Stimulated activated CD4-positive, alpha-beta T cell treated with anti-CD3 and anti-CD28 coated beads, Interleukin-15, amount 100 ng/mL, for 48 hours (primary cell): ENCODE measurements at places on chromosomes 5 and 9.

GRCh38 chr5:9766581-9766980 is 136.4 kb upstream of the TAS2R1 start:
- DNase-seq: no peak

DNA sequence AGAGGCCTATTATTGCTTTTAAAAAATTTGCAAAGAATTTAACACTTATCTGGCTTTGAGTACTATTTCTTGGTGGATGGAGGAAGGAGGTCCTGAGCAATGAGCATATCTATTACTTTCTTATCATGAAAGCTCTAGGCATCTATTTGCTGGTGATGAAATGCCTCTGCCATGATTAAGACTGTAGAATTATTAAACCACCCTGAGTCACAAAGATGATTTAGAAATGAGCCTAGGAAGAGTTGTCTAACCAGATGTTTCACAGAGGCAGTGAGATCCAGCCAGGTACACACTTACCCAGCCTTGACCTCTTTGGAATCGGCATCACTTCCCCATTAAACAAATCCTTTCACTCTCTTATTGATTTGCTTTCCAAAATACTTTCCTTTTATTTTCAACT is 304.4 kb upstream of the KIF2A start:
- DNase-seq: no peak

- DNase-seq: no peak
Measured at GRCh38 chr9:20436476-20437195, 185.7 kb downstream of the MLLT3 start.

DNA sequence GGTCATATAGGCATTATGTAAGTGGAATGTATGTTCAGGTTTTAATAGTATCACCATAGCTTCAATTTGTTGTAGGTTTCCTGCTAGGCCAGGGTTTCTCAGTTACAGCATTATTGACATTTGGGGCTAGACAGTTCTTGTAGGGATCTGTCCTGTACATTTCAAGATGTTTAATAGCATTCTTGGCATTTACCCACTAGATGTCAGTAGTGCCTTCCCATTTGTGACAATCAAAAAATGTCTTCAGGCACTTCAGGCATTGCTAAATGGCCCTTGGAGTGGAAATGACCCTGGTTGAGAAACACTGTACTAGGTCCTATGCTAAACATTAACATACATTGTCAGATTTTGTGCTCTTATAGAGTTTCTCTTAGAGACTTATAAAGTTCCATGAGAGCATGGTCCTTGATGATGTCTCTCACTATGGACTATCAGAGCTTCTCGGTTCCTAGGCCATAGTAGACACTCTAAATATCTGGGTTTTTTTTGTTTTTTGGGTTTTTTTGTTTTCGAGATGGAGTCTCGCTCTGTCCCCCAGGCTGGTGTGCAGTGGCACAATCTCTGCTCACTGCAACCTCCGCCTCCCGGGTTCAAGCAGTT is 1.4 kb downstream of the KIF20A start:
- no peak for DNase-seq

GRCh38 chr5:17482790-17483189 is 15.2 kb upstream of the TAF11L2 start:
- DNase-seq: no peak
